ENCODE measurements at places on chromosomes 3 and 15.

DNA sequence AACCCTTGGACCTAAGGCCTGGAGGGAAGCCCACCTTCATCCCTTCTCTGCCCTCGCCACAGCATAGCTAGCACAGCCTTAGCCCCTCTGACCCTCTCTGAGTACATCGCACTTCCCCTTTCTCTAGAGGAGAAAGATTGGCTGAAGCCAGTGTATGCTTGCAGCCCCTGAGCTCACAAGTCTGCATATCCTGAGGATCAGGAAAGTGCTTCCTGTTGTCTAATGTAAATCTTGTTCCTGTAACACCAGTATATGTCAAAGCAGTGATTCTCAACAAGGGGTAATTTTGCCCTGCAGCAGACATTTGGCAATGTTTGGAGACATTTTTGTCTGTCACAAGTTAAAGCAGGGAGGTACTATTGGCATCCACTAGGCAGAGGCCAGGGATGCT is 2.2 kb upstream of the PRKCD start:
- no peak for DNase-seq

- DNase-seq, result no peak
These were observed 15.4 kb upstream of the OXTR start for GRCh38 chr3:8784676-8785435.

GRCh38 chr3:127100459-127101410 is 92.2 kb upstream of the PRR23E start:
- no peak for DNase-seq

GRCh38 chr3:170632780-170633179 is 46.9 kb upstream of the SLC7A14 start:
- peak; percentile 65 for DNase-seq

GRCh38 chr15:87477737-87478686 is 778.5 kb downstream of the NTRK3 start:
- DNase-seq, result peak; percentile 1

- DNase-seq, result no peak
These were observed 5.5 kb downstream of the ARPIN start for GRCh38 chr15:89907289-89907688.

- no peak for DNase-seq
These were observed 9.5 kb downstream of the TADA3 start for GRCh38 chr3:9782770-9783169.

DNA sequence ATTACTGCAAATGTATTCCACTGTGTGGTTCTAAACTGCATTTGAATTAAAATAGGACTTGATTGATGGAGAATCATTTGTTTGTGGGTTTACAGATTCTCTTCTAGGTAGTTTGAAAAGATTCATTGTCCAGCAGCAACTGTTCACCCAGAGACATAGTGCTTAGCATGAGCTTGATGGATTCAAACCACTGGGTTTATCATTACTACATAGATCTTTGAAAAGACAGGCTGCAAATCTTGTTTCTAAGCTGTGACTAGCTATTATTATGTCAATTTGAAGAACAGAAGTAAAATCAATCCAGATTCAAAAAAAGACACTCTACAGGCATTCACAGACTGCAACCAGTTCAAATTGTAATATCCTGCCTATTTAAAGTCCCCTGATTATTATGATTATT is 49.8 kb downstream of the MBNL1 start:
- no peak for DNase-seq

DNA sequence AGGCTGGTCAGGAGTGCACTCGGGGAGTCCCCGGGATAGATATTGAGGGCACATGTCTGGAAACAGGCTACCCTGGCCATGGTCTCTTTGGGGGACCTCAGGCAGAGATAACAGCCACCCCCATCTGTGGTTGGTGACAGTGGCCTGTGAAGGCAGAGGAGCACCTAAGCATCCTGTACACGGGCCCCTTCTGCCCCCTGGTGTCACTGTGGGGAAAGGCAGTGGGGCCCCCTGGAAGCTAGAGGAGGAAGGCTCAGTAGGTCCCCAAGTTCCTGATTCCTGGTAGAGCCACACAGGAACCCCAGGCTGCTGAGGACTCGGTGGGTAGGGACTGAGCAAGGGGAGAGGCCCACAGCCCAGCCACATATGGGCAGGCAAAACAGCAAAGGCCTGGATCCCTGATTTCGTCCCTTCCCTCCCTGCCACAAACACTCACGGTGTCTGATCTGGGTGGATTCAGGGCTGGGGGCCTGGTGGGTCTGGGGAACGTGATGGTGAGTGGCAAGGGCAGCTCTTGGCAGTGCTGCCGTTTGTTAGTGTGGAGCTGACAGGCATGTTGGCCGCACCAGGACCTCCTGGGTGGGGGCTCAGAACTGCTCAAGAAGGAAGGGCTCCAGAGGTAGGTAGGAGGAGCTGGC is 14.1 kb upstream of the CXCR6 start:
- DNase-seq, result peak; percentile 70
